ENCODE measurements at places on chromosomes 1 and 21. TPM values are rescaled to one million over a fixed set of nuclear protein-coding genes. Genes with fewer than 3 reads are reported as not detected.

PADI3 gene
- not detected for total RNA-seq

GRCh38 chr1:44945967-44946366 lies 40.4 kb downstream of the EIF2B3 start:
- H3K27me3 ChIP-seq, result no peaks in the 10 kb centered on the region
- DNase-seq, result no peak
- no peaks in the 10 kb centered on the region for H3K36me3 ChIP-seq
- peaks cover 18% of the 10 kb centered on the region for H3K4me1 ChIP-seq

PDZK1 gene
- total RNA-seq, result not detected

- no peak for DNase-seq
- H3K4me1 ChIP-seq, result peaks cover 74% of the 10 kb centered on the region
- peak overlapping the region; percentile 77 for H3K27ac ChIP-seq
Observed at GRCh38 chr1:64956010-64956640, 10.2 kb downstream of the JAK1 start.

GRCh38 chr1:197144570-197145325 lies 1.7 kb downstream of the ASPM start:
- no peak overlapping the region for H3K4me3 ChIP-seq
- H3K36me3 ChIP-seq, result no peaks in the 10 kb centered on the region
- H3K27me3 ChIP-seq, result no peaks in the 10 kb centered on the region
- DNase-seq, result no peak

DNA sequence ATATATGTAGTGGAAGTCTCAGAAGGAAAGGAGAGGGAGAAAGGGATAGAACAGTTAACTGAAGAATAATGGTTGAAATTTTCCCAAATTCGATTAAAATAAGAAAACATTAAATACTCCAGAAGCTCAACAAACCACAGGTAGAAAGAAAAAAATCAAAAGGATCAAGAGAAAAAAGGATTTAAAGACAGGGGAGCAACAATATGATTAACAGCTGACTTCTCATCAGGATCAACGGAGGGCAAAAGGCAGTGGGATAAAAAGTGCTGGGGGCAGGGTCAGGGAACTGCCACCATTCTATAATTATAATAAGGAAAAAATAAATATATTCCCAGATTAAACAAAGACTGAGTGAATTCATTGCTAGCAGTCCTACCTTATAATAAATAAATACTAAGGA lies 55.3 kb downstream of the CDKN2C start:
- no peaks in the 10 kb centered on the region for H3K36me3 ChIP-seq
- DNase-seq, result no peak
- H3K27me3 ChIP-seq, result no peaks in the 10 kb centered on the region
- H3K4me3 ChIP-seq, result no peak overlapping the region

DNA sequence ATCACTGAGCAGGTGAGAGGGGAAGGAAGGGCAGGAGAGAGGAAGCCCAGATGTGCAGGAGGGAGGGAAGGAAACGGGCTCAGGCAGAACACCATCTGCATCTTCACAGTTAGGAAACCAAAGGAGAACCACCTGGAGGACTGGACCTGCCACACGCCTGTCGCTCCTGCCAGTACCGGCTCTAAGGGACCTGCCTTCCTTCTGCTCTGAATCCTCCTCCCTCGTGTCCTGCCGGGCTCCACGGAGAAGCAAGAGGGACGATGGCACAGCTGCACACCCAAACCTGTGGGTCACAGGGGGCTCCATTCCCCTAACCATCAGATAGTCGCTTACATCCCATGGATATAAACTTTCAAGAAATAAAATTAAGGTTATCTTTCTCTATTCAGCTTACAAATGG lies 56.1 kb downstream of the TOR1AIP2 start:
- no peaks in the 10 kb centered on the region for H3K36me3 ChIP-seq
- no peaks in the 10 kb centered on the region for H3K27me3 ChIP-seq
- no peak overlapping the region for H3K4me3 ChIP-seq
- no peak overlapping the region for H3K27ac ChIP-seq
- peaks cover under 1% of the 10 kb centered on the region for H3K4me1 ChIP-seq

DNA sequence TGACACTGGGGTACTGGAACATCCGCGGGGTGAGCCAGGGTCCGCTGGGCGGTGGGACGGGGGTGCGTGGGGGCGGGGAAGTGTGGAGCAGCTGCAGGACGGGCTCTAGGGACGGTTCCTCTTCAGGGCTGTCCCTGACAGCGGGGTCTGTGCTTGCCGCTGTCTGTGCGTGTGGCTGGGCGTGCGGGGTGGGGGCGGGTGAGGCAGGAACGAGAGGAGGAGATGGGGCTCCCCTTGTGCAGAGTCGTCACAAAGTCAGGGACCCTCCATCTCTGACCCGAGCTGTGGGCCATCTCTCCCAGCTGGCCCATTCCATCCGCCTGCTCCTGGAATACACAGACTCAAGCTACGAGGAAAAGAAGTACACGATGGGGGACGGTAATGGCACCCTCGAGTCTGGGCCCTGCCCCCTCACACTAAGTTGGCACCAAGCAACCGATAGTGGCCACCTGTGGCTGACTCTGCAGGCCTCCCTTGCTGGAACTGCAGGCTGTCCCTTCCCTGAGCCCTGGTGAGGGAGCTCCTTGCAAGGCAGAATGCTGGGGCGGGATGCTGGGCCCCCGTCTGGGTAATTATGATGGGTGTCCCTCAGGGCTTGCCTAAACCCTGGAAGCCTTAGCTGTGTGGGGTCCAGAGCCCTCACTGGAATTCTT lies 392 bp downstream of the GSTM2 start:
- H3K4me1 ChIP-seq, result peaks cover 7% of the 10 kb centered on the region
- DNase-seq, result no peak
- H3K36me3 ChIP-seq, result no peaks in the 10 kb centered on the region
- H3K4me3 ChIP-seq, result peak overlapping the region; percentile 33
- no peak overlapping the region for H3K27ac ChIP-seq

Data from upper lobe of left lung (tissue), 6 donors.